ENCODE measurements at places on chromosomes 6 and 20.
A peak's percentile ranks its signal among the peaks of the same experiment; 100 is the strongest.

DNA sequence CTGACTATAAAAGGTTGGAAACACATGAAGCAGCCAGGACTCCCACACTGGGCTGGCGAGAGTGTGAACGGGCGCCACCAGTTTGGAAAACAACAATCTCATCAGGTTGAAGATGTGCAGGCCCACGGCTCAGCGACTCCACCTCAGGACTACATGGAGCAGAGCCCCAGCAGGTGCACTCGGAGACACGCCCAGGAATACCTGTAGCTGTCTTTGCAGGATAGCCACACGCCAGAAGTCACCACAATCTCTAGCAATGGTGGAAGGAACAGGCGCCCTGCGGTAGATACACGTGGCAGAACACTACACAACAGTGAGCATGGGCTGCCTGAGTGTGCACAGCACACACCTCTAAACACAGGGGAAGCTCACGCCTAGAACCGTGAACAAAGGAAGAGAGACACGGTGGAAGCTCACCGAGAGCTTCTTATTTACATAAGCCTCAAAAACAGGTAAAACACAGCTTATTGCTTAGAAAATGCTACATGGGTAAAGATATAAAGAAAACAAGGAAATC lies 28.7 kb upstream of the RPS6KA2 start:
- no peak for DNase-seq

DNA sequence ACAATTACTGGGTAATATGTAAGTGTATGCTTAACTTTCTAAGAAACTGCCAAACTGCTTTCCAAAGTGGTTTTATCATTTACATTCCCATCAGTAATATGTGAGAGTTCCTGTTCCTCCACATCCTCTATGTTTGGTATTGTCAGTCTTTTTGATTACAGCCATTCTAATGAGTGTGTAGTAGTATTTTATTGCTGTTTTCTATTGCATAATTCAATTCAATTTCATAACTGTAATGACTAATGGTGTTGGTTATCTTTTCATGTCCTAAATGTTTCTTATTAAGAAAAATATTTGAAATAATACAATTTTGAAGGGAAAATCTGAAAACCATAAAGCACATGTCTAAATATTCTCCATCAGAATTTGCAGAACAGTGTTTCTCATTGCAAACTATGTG lies 119.3 kb downstream of the MAP3K7 start:
- no peak for DNase-seq

- DNase-seq, result no peak
These were observed 387.8 kb downstream of the CD83 start for GRCh38 chr6:14505401-14505800.

DNA sequence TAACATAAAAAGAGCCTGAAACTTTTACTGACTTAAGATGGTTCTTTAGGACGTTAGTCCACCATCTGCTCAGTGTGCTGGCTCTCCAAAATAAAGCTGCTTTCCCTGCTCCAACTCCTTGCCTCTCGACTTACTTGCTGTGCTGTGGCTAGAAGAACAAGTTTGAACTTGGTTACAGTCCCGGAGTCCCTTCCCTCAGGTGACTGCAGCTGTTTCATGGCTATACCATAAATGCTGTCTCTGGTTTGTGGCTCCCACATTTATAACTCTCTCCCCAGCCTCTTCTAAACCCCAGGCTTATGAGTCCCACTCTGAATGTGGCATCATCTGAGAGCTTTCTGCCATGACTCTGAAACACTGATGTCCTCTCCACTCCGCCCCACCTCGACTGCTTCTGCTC lies 306.4 kb upstream of the PRND start:
- peak; percentile 16 for DNase-seq

DNA sequence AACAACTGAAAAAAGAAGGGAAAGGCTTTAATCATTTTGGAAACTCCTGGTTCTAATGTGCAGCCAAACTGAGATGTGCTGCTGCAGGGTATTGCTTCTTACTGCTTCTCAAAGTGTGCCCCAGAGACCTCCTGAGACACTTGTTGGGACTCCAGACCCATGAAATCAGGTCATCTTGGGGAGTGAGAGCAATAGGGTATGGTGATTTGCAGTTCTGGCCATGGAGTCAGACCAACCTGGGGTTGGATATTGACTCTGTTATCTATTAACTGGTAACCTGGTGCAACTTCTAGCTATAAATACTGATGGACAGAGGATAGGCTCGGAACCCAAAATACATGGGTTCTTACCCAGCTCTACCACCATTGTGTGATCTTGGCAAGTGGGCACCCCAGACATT lies 3.8 kb downstream of the TSPO2 start:
- no peak for DNase-seq

DNA sequence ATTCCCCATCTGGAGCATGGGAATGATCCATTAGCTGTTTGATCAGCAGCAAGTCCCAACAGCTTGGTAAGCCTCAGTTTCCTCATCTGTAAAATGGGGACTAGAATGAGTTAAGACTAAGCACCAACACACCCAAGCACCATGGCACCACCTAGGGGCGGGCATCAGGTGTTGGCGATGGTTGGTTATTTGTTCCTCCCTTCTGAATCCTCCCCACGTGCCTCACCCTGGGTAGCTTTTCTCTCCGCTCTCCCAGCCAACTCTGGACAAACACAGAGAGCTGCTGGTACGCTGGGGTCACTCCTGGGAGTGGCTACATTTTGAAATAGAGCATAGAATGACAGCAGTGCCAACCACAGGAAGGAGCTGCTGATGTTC lies 13.3 kb upstream of the ITPR3 start:
- no peak for DNase-seq

- DNase-seq, result peak; percentile 29
These were observed 29.4 kb upstream of the KIF25 start for GRCh38 chr6:167968091-167968490.

DNA sequence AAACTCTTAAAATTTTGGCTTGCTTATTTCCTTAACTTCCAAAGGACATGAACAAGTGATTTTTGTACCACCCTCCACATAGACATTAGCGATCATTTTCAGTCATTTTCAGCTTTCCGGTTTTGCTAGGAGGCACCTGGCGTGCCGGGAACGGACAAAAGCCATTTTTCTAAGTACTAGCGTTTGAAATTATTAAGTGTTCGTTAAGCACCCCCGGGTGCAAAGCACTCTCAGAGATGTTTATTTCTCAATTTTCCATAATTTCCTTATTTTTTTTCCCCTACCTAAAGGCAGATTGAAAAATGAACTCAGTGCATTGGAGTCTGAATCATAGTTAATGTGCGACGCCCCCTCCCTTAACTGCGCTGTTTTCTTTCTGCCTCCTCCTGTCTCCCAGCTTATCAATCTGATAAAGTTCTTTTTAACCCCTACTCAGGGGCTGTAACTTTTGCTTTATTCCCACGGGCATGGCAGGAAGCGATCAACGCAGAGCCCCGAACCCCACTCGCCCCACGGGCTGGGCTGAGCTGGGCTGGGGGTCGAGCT lies 58.2 kb downstream of the ZNF831 start:
- DNase-seq, result no peak

DNA sequence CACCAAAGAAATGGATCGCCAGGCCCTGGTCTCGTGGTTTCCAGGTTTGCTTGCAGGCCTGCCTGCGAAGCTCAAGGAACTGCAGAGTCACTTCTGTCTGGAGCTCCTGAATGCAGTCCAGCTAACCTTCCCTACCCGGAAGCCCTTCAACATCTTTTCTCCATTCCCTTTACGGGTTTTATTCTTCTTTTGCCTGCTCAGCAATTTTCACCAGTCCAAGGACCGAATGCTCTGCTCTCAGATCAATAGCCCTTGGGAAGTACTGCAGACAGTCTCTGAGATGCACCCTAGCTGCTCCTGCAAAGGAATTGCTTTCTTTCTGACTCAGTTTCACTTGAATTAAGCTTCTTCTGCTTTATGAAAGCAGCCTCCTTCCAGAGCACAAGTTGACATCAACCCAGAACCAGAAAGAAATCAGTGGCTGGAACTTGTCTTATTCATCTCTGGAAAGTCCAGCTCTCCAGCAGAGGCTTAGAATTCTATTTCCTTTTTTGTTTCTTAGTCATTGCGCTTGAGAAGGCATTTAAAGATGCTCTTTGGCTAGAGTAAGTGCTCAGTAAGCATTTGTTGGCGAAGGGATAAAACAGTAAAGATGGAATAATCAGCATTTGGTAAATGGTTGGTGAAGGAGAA lies 18.7 kb upstream of the YWHAB start:
- no peak for DNase-seq

GRCh38 chr6:142773859-142774648 lies 170.9 kb downstream of the HIVEP2 start:
- DNase-seq, result no peak

- no peak for DNase-seq
These were observed 199.8 kb downstream of the PLCB1 start for GRCh38 chr20:8331740-8332412.

GRCh38 chr6:21609881-21610329 lies 16.4 kb downstream of the SOX4 start:
- DNase-seq, result peak; percentile 60

- no peak for DNase-seq
These were observed 80.8 kb downstream of the MKKS start for GRCh38 chr20:10352934-10353824.

DNA sequence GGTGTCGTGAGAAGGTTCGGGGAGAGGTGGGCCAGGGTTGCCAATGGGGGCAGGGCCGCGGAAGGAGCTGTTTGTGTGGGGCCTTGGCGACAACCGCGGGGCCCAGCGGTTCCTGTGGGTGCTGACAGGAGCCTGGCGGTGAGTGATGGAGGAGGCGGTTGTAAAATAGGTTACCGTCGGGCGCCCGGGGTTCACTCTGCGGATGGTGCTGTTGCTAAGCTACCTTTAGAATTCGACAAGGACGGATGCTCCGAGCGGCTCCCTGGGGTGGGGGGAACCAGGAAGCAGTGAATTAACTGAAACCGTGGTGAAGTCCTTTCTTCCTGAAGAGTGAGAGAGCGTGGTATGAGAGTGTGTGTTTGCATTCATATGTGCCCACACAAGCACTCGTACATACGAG lies 61.7 kb downstream of the CDH22 start:
- DNase-seq, result no peak

- DNase-seq, result no peak
These were observed 63.0 kb upstream of the CD2AP start for GRCh38 chr6:47414423-47415167.

DNA sequence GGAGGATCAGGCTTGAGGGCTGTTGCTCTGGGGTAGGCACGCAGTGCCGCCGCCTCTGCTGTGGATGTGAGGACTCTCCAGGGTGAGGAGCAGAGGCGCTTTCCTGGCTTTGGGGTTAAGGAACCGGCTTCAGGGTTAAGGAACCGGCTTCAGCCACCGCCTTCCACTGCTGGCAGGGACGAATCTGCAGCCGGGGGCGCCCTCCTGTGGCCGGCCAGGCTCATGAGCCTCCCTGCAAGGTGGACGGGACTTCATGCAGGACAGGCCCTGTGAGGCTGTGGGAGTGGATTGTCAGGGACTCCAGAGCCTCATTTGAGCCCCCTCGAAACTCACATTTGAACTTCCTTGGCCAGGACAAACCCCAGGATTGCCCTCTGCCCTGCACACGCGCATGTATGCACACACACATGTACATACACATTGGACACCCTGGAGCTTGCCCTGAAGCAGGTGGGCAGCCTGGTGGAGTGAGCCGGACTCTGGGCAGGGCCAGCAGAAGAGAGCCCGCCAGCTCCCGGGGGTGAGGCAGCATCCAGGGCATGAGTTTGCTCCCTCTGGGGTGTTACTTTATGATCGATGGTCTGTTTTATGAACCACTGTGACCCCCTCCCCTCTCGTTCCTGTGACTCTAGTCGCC lies 146.9 kb downstream of the PHACTR3 start:
- peak; percentile 23 for DNase-seq

DNA sequence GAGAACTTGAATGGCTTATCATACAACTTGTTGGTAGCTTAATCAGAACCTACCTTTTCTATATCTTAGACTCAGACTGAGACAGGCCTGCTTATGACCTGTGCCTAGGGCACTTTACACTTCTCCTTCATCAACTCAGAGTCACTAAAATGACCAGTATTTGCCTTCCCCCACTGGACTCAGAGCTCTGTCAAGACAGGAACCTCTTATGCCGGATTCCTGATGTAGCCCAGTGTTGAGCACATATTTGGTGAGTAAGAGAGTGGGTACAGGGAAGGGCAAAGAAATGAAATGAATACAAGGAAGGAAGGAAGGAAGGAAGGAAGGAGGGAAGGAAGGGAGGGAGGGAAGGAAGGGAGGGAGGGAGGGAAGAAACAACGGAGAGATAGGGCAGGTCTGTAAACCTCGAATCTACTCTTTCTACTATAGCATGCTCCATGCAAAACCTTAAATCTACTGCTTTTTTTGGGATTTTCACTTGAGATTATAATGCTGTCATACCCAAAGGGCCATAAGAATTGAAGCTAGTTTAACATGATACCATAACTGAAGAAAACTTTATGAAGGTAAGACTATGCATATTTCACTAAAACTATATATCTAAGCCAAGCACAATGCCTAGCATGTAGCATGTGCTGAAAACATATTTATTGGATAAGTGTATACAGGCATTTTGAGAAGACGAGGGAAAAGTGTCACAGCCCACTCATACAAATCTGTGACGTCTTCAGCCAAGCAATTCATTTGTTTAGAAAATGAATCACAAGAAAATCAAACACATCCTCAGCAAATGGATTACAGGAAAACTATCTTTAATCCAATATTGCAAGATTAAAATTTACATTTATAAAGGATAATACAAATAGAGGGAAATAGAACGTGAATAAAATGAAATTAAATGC lies 89.9 kb downstream of the RFX6 start:
- no peak for DNase-seq

DNA sequence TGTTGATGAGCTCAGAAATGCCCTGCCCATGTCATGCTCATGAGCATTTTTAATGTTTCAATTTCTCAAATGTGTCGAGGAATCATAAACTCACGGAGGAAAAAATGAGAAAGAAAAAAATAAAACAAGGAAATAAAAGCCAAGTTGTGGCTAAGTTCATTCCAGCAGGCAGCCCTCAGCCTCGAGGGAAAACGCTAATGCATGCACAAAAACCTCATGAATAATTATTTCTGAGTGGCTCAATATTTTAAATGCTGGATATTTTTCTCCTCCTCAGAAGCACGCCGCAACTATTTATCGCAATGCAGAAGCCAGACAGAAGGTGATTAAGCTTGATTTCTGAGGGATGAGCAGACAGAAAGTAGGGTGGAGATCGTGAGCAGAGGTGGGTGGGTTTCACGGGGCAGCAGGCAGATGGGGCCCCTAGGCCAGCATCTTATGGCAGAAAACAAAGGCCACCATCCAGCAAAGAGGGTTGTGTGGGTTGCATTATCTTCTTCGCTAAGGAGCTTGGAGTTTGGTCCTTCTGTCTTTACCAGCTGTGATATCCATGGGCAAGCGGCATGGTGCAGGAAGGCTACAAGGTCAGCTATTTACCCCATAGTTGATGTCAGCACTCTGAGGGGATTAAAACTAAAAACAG lies 151.5 kb upstream of the LRFN2 start:
- no peak for DNase-seq

- DNase-seq, result no peak
These were observed 83.9 kb upstream of the LGSN start for GRCh38 chr6:63403725-63404124.

GRCh38 chr6:46933751-46934150 lies 12.0 kb upstream of the ADGRF5 start:
- DNase-seq, result no peak

DNA sequence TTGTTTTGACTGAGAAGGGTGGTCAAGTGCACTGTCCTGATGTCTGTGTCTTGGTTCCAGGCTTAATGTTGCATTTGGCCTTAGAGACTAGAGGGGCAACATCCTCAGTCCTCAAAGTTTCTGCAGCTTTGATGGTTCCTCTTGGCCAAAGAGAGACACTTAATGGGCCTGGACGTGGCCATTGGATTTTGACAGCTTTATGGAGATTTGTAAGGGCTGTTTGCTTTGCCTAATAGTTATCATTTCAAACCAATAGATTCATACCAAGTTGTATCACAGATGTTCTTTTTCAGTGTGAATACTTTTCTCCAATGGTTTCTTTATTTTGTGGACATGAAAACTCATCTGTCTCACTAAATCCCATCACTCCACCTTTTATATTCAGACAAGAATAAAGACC lies 45.8 kb upstream of the CLIC5 start:
- no peak for DNase-seq
